Esophagus squamous epithelium (tissue), 5 donors: ENCODE measurements at places on chromosomes 2 and 18. TPM values are rescaled to one million over a fixed set of nuclear protein-coding genes. Genes with fewer than 3 reads are reported as not detected.

GRCh38 chr2:172864182-172864581 lies 128.5 kb downstream of the RAPGEF4 start:
- H3K36me3 ChIP-seq, result no peaks in the 10 kb centered on the region
- no peak for DNase-seq
- no peak overlapping the region for H3K4me3 ChIP-seq

- H3K36me3 ChIP-seq, result peaks cover 19% of the 10 kb centered on the region
- no peak overlapping the region for H3K27ac ChIP-seq
- H3K27me3 ChIP-seq, result no peaks in the 10 kb centered on the region
- H3K4me1 ChIP-seq, result no peaks in the 10 kb centered on the region
These were observed 66.5 kb downstream of the RHBDD1 start for GRCh38 chr2:226902041-226902966.

- DNase-seq, result no peak
- H3K36me3 ChIP-seq, result no peaks in the 10 kb centered on the region
These were observed 174.1 kb downstream of the CDH7 start for GRCh38 chr18:65924904-65925303.

DNA sequence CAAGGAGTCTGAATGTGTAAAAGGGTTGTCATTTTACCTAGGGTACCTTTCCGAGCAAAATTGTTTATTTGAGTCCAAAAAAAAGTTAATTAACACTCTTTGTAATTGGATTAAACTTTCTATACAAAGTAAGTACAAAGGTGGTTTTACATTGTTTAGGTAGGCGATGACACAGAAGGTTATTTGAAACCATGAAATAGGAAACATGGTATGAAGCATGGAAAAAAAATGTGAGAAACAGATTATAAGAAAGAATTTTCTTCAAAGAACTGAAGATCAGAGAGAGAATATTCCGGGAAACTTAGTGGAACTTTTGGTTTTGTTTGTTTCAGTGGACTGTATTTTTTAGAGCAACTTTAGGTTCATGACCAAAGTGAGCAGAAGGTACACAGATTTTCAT lies 32.7 kb downstream of the CARF start:
- H3K27ac ChIP-seq, result no peak overlapping the region
- H3K4me3 ChIP-seq, result no peak overlapping the region
- no peaks in the 10 kb centered on the region for H3K27me3 ChIP-seq
- H3K36me3 ChIP-seq, result no peaks in the 10 kb centered on the region
- no peaks in the 10 kb centered on the region for H3K4me1 ChIP-seq
- DNase-seq, result no peak

- H3K27me3 ChIP-seq, result no peaks in the 10 kb centered on the region
- no peak overlapping the region for H3K27ac ChIP-seq
- no peak for DNase-seq
- no peak overlapping the region for H3K4me3 ChIP-seq
- H3K36me3 ChIP-seq, result no peaks in the 10 kb centered on the region
These were observed 251.8 kb downstream of the AGAP1 start for GRCh38 chr2:235745597-235745996.

GRCh38 chr18:79531386-79531785 lies 135.7 kb downstream of the NFATC1 start:
- no peak overlapping the region for H3K4me3 ChIP-seq
- H3K27me3 ChIP-seq, result peaks cover 89% of the 10 kb centered on the region
- H3K36me3 ChIP-seq, result no peaks in the 10 kb centered on the region
- H3K27ac ChIP-seq, result no peak overlapping the region
- H3K4me1 ChIP-seq, result peaks cover 13% of the 10 kb centered on the region
- no peak for DNase-seq

DNA sequence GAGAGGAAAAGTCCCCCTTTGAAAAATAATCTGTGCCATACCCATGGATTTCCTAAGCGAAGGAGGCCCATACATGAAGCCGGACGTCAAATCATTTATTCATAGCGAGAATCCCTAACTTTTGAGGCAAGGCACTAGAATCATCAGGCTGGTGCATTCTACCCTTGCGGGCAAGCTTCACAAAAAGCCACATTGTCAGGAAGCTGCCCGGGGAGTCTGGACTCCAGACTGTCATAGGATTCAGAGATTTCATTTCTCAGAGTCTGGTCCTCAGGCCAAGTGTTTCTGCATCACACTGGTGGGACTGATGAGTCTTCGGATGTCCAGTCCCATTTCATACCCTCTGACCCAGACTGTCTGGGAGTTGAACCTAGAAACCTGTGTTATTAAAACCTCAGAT lies 8.9 kb downstream of the SLC9A4 start:
- H3K4me1 ChIP-seq, result peaks cover 15% of the 10 kb centered on the region
- no peaks in the 10 kb centered on the region for H3K36me3 ChIP-seq
- H3K27ac ChIP-seq, result no peak overlapping the region

The DLGAP1 gene
- total RNA-seq, result 0.09 TPM

The IKZF2 gene
- 96.1 TPM for total RNA-seq
